ENCODE measurements at places on chromosomes 7 and 10.

DNA sequence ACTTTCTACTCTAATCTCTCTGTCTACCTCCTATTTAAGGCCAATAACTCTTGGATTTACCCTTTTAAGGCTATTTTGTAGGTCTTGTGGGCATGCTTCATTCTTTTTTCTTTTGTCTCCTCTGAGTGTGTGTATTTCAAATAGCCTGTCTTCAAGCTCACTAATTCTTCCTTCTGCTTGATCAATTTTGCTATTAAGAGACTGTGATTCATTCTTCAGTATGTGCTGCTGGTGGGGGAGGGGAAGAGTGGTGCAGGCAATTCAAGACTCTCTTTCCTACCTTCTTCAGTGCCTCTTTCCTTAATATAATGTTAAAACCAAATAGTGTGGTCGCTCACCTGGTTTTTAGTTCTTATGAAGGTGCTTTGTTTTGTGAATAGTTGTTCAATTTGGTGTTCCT, 20.0 kb downstream of the ABCB1 start:
- DNase-seq: no peak

GRCh38 chr7:155477476-155477875, 19.5 kb downstream of the EN2 start:
- DNase-seq: no peak

GRCh38 chr10:54065106-54065505, 735.9 kb downstream of the PCDH15 start:
- DNase-seq: no peak

DNA sequence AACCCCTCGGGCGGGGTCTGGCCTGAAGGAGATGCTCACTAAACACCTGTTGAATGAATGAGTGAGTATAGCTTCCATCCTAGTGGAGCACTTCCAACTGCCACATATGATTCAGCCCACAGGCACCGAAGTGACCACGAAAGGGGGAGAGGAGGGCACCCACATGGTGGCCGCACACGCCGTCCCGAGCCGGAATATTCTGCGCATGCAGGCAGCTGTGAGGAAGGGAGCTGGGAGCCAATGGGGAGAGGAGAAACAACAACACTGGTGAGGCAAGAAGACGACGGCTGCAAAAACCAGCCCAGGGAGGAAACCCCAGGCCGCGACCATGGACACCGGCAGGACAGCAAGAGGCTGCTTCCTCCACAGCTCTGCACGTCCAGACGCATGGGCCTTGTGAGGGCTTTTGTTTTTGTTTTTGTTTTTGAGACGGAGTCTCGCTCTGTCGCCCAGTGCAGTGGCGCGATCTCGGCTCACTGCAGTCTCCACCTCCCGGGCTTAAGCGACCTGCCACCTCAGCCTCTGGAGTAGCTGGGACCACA, 67.1 kb upstream of the DNAAF5 start:
- DNase-seq: no peak

- DNase-seq: no peak
These were observed 804 bp downstream of the BCAP29 start for GRCh38 chr7:107580716-107581383.

GRCh38 chr10:103667356-103667755, 173.9 kb downstream of the NEURL1 start:
- no peak for DNase-seq

DNA sequence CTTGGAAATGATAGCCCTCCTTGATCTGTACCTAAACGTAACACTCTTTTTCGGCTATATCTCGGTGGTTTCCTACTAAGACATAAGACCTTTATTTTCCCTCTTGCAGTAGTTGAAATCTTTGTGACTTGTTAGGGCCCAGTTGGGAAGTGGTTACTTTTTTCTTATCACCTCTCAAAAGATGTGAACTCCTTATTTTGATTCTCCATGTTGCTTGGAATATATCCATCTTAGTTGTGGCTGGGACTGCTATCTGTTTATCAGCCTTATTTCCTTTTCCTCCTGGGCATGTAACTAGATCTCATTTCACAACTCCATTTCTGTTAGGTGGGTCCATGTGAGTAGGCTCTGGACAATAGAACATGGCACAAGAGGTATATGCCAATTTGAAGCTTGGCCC, 4.1 kb upstream of the CPED1 start:
- no peak for DNase-seq

DNA sequence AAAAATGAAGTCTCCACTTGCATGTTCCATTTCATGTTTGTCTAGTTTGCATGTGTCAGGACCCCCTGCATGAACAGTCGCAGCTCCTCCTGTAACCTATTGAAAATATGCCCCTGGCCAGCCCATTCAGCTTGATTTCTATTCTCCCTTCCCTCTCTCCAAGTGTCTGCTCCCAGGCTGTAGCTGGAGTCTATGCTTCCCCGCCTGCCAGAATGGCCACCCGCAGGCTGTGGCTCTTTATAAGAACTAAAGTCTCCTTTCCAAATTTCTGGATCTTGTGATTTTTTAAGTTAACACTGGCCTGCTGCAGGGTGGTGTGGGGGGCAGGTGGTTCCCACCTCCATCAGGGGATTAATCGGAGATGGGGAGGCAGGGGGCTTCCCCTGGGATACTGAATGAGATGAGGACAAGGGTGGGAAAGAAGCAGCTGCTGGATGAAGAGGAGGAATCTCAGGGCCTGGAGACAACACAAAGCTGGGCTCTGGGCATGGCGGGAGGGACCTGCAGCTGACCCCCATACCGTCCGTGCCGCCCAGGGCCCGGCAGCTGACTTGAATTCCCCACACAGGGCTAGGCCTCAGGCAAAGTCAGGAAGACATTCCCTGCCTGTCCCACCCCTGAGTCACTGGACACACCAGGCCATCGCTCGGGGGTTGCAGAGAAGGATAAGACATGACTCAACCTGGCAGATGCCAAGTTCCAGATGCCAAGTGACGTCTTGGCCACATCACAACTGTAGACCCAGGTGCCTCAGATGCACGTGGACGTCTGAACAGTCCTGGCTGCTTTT, 399.5 kb upstream of the FOXK1 start:
- DNase-seq: no peak

DNA sequence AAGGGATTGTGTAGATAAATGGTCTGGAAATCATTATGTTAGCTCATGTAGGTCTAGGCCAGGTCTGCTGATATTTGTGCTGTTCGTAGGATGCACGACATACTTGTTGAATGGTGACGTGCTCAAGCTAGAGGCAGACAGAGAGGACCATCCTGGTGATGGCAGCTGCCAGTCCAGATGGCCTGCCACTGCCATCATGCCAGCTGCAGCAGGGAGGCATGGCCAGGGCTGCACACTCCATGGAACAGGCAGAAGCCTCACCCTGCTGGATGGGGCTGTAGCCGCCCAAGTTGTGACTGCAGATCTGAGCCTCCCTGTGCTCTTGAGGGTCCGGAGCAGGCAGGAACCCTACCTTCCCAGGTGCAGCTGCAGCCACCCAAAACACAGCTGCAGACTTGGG, 80.3 kb downstream of the SPDYE5 start:
- no peak for DNase-seq

DNA sequence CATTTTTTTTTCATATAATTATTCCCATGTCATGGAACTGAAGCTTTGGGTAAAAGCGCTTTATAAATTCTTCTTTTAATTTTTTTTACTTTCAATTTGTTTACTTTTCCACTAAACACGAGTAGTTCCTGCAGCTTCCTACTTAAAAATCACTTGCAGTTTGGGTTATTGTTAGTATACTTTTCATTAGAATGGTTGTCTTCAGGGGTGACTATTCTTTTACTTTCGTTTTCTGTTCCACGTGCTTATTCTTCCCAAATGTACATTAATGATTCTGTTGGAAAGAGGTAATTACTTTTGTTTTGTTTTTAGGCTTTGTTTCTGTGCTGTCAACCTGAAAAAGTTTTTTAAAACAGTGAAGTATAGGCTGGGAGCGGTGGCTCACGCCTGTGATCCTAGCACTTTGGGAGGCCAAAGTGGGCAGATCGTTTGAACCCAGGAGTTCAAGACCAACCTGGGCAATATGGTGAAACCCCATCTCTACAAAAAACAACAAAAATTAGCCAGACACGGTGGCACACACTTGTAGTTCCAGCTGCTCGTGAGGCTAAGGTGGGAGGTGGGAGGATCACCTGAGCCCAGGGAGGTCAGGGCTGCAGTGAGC, 5.2 kb upstream of the CFAP69 start:
- no peak for DNase-seq

GRCh38 chr7:137287651-137288258, 55.8 kb downstream of the PTN start:
- DNase-seq: no peak

DNA sequence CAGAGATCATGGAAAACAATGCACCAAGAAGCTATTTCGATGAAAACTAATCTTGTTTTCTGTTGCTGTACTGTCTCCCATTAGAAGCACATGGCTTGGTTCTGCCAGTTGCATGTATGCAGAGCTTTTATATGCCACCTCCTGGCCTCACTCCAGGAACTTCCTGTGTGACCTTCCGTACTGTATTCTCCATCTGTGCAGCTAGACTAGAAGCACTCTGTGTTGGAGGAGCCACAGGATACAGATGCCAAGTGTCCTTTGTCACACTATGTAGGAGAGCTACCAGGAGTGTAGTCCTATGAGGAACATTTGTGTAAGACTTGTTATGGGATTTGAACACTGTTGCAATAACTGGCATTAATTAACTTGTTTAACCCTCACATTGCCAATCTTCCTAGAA, 503.5 kb upstream of the TPK1 start:
- no peak for DNase-seq

GRCh38 chr7:50399206-50399605, 50.9 kb downstream of the FIGNL1 start:
- DNase-seq: no peak

DNA sequence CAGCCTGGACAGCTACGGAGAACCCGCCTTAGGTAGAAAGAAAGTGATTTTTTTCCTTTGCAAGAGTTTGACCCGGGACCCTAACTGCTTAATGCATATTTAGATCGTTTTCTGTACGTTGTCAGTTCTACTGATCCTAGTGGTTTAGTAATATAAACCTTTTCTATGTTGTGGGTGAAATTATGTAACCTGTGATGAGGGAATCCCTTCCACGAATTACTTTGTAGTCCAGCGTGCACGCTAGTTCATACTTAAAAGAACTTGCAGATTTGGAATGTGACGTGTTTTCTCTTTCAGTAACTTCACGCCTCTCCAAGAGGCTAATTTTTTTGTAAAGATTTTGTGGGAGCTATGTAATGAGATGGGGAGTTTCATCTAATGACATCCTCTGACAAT, 705 bp downstream of the SLF2 start:
- DNase-seq: no peak

DNA sequence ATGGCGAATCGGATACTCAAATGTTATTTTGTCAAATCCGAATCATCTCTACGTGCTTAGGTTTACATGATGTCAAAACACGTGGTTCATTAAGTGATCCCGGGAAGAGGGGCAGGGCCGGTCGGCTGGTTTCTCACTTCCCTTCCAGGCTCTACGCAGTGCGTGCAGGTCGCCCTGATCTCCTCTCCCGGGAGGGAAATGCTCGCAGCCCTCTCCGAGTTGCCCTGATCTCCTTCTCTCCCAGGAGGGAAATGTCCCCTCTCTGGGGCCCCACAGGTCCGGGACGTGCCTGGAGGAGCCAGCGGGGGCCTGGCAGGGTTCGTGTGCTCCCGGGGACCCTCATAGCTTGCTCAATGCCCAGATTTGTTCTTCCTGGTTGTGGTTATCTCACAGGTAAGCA, 202.7 kb downstream of the DNAJB6 start:
- DNase-seq: no peak

GRCh38 chr7:158061884-158062656, 525.6 kb downstream of the PTPRN2 start:
- DNase-seq: no peak

GRCh38 chr10:42866115-42866995, 83.8 kb downstream of the BMS1 start:
- peak; percentile 68 for DNase-seq

- DNase-seq: no peak
These were observed 28.0 kb downstream of the VPS41 start for GRCh38 chr7:38881015-38881414.

DNA sequence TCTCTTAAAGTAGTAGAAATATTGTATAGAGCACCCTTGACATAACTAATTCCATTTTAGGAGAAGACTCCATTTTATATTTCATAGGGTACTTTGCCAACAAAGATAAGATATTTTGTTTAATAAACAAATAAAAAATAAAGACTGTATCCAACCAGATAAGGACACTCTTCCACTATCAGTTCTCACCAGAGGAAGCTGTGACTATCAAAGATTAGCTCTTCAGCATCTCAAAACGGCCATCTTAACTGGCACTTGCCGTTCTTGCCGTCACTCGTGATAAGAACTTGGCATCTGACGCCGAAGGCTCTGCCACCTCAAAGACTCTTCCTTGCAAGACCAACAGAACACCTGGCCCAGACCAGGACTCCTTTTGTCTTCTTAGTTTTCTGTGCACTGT, 26.3 kb upstream of the AKR1B1 start:
- no peak for DNase-seq

DNA sequence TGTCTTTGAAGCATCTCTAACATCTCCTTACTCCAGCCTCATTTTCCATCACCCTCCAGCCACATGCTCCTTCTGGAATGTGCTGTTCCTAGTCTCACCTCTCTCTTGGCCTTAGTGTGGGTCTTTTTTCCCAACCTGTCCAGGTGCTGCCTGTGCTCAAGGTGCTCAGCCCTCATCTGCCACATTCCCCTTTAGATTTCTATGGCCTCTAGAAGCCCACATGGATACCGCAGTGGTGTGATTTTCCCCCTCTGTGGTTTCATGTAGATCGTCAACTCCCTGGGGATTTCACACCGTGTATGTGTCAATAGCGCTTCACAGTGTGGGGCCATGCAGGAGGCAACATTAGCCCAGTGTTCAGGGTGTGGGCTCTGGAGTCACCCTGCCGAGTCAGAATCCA, 32.5 kb downstream of the BMPER start:
- DNase-seq: no peak

DNA sequence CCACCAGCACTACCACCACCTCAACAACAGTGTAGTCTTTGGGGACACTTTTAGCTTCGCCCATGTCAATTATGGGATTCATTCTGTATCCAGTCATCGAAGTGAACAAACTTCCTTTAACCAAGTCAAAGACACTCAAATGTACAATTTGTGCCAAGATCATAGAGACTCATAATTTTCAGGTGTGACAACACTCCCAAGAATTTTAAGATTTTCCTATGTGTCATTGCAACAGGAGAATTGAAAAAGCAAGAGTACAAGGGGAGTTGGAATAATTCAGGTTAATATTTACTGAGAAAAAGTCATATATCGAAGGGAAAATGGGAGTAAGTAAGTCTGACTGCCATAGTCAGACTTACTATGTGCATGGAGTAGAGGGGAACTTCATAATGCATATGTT, 26.2 kb downstream of the PON1 start:
- DNase-seq: no peak

- no peak for DNase-seq
These were observed 75.9 kb upstream of the MAGI2 start for GRCh38 chr7:79529214-79529880.

- no peak for DNase-seq
These were observed 376.9 kb downstream of the LRRTM3 start for GRCh38 chr10:67302701-67303100.

DNA sequence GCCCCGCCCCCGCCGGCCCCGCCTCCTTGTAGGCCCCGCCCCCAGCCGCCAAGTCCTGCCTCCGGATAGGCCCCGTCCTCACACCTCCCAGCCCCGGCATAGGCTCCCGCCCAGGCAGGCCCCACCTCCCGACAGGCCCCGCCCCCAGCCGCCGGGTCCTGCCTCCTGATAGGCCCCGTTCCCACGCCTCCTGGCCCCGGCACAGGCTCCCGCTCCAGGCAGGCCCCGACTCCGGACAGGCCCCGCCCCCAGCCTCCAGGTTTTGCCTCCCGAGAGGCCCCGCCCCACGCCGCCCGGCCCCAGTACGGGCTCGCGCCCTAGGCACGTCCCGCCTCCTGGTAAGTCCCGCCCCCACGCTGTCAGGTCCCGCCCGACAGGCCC, 232 bp upstream of the MICALL2 start:
- DNase-seq: peak; percentile 98

All from activated T-cell treated with anti-CD3 and anti-CD28 coated beads, Interleukin-2, amount 50 U/mL, for 24 hours (primary cell).